Left lobe of liver (tissue), 2 donors: ENCODE measurements at places on chromosomes 3 and 15.

GRCh38 chr15:41621200-41622193 lies 38.7 kb upstream of the MGA start:
- DNase-seq: peak; percentile 84

DNA sequence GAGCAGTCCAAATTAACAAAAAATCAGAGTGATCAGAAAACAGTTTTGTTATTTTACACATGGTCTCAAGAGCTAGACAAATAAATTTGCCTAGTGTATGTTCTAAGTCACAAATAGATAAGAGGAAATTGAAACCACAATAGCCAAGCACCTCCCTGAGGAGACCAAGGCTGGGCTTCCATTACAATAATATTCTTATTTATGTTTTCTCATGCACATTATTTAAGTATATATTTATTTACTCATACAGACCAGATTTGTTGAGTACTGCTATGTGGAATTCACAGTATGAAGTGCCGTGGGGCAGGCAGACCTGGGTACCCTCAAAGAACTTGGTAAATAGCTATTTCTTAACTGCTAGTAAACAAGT lies 242.3 kb upstream of the ICE2 start:
- DNase-seq: no peak

- no peak for DNase-seq
Observed at GRCh38 chr3:155076888-155077287, 3.2 kb upstream of the MME start.

GRCh38 chr3:87077355-87077754 lies 86.4 kb upstream of the VGLL3 start:
- DNase-seq: no peak
